ENCODE measurements at places on chromosomes 5 and 9.

GRCh38 chr9:86126998-86127972 is 27.9 kb upstream of the GOLM1 start:
- DNase-seq, result no peak

DNA sequence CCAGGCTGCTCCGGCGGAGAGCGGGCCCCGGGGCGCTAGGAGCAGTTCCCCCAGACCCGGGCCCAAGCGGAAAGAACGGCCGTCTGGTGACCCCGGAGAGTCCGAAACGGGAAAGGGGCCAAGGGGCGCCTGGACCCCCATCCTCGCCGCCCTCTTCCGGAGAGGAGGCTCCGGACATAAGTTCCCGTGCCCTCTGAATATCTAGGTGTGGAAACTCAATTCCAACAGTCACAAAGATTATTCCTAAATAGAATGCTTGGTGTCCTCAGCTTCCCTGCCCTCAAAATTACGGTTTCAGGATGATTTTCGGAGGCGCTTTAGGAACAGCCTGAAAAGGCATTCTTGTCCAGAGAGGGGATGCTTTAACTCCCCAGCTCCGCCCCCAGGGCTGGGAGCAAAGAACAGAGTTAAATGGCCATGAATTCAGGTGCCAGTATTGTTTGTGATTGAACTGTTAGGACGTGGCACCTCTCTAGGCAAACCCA is 681 bp upstream of the LHFPL2 start:
- no peak for DNase-seq

DNA sequence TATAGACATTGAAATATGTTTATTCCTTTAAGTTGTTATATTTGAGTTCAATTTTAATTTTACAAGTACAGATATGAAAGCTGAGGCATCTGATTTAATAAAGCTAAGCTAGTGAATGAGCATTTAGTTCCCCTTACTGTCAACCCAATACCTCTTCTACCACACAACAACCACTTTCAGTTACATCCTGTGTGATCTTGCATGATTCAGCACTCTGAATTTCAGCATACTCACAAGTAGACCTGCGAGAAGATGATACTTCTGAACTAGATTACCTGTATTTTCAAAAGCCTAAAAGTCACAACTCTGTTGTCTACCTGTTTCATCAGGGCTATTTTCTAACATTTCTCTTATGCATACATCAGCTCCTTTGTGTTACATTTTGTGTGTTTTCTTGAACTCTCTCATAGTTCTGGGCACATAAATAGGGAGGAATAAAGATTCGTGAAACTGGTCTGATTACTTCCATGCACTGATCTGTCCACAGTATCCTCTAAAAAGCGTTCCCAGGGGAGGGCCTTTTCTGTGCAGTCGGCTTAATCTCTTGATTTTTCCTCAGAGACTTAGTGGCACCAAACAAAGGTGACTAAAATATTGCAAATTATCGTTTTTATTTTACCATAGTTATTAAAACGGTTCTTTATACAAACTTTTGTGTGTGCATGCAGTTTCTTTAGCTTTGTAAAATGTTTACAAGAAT is 2025.5 kb upstream of the NUDT12 start:
- no peak for DNase-seq

- no peak for DNase-seq
Observed at GRCh38 chr5:68408345-68408871, 192.9 kb downstream of the PIK3R1 start.

DNA sequence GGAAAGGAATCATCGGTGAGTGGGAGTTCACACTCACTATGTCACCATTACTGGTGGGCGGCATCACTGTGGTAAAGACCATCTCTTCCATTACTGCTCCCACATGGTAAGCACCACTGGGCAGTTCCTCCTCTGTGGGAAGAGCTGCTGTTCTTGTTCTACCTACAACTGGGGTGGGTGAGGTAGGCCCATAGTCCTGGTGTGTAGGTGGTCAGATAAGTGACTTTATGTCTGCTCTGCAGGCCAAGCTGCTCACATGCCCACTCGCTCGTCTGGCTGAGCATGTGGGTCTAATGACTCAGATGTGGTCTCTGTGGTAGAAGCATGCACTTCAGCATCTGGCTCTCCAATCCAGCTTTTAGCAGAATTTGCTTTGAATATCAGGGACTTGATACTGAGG is 82.9 kb downstream of the TMEM215 start:
- no peak for DNase-seq

GRCh38 chr5:154031937-154032489 is 6.7 kb downstream of the FAM114A2 start:
- DNase-seq, result no peak

DNA sequence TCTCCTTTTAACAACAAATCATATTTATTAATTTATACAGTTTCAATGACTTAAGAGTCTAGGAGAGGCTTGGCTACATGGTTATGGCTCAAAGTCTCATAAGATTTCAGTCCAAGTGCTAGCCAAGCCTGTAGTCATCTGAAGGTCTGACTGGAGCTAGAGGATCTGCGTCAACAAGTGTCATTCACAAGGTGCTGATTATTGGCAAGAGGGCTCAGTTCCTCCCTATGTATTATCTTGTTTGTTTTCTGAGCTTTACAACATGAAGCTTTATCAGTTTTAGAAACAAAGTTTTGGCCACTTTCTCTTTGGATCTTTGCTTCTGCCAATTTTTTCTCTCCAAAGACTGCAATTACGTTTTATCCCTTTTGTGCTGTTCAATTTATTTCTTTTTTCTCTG is 94.7 kb downstream of the RICTOR start:
- no peak for DNase-seq

GRCh38 chr5:180352116-180353047 is 754 bp downstream of the GFPT2 start:
- DNase-seq, result no peak

- DNase-seq, result no peak
Observed at GRCh38 chr5:102153003-102153759, 142.9 kb downstream of the SLCO4C1 start.

DNA sequence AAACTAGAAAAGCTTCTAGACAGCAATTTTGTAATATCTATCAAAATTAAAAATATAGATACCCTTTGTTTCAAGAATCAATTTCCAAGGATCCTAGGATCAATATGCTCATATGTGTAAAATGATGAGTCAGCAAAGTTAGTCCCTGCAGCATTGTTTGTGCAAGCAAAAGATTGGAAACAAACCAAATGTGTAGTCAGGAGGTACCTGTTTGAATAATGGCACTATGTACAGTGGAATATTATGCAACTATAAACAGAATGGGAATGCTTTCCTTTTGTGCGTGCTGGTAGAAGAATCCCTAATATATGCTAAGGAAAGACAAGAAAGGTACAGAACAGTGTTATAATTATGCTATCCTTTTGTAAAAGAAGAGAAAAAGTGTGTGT is 58.5 kb upstream of the PJA2 start:
- DNase-seq, result no peak

DNA sequence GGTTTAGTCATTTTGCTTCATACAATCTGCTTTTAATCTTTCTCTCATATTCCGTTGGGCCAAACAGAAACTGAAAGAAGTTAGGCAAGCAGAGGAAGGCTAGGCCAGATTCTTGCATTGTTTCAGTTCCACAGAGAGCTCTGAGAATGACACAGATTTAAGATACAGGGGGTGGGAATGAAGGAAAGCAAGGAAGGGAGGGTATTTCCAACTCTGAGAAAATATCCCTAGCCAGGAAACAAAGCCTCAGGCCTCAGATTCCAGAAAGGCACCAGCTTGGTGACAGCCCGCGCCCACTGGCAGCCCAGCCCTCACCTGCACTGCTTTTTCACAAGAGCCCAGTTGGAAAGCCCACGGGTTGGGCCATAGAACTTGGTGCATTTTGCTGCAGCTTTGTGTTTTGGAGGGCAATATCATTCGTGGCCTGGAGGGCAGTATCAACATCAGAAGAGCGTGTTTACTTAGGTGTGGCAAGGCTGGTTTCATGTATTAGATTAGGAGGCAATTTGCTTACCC is 63.5 kb downstream of the ENC1 start:
- peak; percentile 39 for DNase-seq

- no peak for DNase-seq
Observed at GRCh38 chr5:19886123-19886917, 101.7 kb downstream of the CDH18 start.

DNA sequence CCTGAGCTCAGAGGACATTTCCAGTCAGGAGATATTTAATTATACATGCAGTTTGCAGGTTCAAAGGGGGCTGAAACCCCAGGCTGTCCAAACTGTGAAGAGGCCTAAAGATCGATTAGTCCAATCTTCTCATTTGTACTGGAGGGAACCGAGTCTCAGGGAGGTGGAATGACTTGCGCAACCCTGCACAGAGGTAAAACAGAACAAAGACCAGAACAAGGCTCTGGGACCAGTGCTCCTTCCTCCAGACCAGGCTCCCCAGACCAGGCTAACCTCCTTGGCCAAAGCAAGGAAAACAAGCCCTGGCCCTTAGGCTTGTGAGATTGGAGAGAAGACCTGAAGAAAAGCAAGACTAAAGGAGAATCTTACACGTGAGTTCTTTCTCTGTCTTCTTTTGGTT is 120.8 kb downstream of the ENC1 start:
- DNase-seq, result no peak

DNA sequence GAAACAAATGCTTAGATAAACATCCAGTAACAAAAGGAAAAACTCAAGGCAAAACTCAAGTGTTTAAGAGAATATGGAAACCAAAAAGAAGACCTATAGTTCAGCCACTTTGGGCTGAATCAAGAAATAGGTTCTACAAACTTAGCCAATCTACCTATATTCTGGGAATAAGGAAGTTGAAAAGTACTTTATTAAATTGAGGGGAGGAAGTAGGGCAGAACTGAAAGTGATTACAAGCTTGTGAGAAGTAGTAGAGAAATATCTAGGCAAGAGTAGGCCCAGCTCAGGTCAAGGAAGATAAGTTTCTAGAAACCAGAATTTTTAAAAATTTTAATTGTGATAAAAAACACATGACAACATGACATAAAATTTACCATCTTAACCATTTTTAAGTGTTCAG is 384.8 kb upstream of the PCSK5 start:
- no peak for DNase-seq

DNA sequence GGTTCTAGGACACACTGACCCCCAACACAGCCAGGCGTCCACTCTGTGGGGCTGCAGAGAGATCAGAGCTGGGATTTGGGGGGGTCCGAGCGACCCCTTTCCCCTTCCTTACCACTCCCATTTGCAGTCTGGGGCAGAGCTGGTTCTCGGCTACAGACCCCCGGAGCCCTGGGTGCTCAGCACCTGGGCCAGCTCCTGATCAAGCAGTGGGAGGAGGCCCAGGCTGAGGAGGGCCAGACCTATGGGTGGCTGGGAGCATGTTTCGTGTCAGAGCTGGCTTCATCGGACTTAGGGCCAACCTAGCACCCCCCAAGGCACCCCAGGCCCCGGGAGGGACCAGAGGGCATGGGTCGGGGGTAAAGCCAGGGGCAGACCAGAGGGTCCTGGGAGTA is 7.6 kb downstream of the GRIN1 start:
- no peak for DNase-seq

- DNase-seq, result no peak
Observed at GRCh38 chr5:159010661-159011442, 88.9 kb downstream of the EBF1 start.

- DNase-seq, result no peak
Observed at GRCh38 chr5:103313056-103313455, 54.5 kb downstream of the MACIR start.

DNA sequence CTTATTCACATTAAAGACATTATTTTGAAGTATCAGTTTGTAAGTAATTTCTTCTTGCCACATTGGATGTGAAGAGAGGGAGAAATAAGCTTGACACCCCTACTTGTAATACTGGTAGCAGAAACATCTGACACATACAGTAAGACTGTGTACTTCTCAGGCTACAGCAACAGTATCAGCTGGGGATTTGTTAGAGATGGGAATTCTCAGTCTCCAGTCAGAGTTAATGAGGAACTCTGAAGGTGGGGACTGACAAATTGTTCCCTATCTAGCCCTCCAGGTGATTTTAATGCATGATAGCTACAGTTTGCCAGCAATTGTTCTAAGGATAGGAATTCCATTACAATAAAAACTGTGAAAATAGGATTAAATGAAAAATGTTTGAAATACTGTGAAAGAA is 524.8 kb downstream of the PRR16 start:
- DNase-seq, result no peak

DNA sequence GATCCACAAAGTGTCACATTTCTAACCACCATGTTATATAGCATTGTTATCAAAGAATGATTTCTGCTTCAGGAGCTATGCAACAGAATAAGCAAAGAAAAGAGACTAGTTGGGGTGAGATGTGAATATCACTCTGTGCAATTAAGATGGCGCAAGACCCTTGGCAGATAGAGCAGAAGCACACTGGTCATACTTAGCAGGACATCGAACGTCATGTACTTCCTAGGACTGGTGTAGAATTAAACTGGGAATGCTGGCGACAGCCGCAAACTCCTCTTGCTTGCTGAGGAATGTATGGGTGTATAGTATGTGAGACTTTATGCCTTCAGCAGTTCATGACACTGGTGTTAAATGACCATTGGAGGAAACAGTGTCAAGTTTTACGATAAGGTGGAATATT is 207.0 kb downstream of the LRRC70 start:
- DNase-seq, result no peak

- DNase-seq, result no peak
Observed at GRCh38 chr9:127904561-127905003, 5.2 kb upstream of the ST6GALNAC6 start.

GRCh38 chr5:147645197-147645596 is 135.3 kb upstream of the DPYSL3 start:
- DNase-seq, result no peak

GRCh38 chr9:31259824-31260223 is 1124.6 kb upstream of the ACO1 start:
- no peak for DNase-seq

DNA sequence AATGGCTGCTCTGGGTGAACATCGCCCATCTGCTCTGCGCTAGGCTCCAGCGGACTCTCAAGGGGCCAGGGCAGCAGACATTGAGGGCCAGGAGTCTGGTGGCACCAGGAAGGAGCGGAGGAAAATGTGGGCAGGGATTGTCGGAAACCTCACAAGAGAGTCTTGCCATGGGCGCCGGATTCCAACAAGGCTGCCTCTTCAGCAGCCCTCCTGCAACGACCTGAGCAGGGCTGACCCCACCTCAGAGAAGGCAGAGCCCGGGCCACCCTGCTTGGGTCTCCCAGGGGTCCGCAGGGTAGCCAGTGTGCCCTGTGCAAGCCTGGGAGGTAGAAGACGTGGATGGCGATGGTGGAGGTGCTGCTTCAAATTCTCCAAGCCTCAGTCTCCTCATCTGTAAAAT is 11.4 kb upstream of the UNC5A start:
- no peak for DNase-seq

GRCh38 chr5:167945542-167946384 is 345.7 kb upstream of the WWC1 start:
- no peak for DNase-seq

DNA sequence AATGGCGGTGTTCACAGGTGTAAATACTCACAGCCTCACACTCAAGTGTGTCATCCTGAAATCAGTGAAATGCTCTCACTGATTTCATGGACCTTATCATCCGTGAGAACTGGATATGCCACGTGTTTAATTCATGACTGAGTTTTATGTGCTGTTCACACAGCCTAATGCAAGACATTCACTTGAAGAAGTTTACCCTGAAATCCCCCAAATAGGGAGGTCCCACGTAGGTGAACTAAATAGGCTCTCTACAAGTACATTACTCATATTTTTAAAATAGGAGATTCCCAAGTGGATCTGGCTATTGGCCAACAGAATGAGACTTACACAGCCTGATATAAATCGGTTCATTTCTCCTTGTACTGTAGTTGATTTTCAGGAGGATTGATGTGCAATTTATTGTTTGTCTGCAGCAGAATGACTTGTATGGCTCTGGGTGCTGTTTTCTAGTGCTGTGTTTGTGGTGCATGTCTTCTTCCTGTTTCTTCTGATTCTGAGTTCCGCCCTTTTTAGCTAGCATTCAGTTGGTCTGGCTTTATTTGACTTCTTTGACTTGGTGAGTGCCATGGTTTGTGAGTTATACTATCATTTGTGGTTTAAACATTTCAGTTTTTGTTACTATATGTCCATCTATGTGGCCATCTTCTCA is 25.1 kb downstream of the TRIO start:
- no peak for DNase-seq
